ENCODE measurements at places on chromosomes 12 and 14. TPM values are rescaled to one million over a fixed set of nuclear protein-coding genes. Genes with fewer than 3 reads are reported as not detected.

Gene PTPN6
- total RNA-seq = not detected

Gene SERPINA10
- not detected for total RNA-seq

Gene ASPG
- 1.3 TPM for total RNA-seq

Gene MTRFR
- total RNA-seq = 6.9 TPM

Gene CHD8
- total RNA-seq = 32.6 TPM

Gene B4GALNT3
- total RNA-seq = 1.2 TPM

Gene TDP1
- total RNA-seq = 11.7 TPM

Gene SLC4A8
- not detected for total RNA-seq

Gene OR6S1
- not detected for total RNA-seq

Gene LMO3
- not detected for total RNA-seq

Gene P2RX2
- total RNA-seq = not detected

Gene CLEC4C
- total RNA-seq = not detected

Gene RESF1
- total RNA-seq = 15.7 TPM

Gene CCDC196
- not detected for total RNA-seq

Gene MAP3K9
- 5.4 TPM for total RNA-seq

Gene PRB3
- not detected for total RNA-seq

Gene TMEM229B
- 62.3 TPM for total RNA-seq

Gene MSI1
- 0.85 TPM for total RNA-seq

Gene TCL1B
- total RNA-seq = not detected

Gene TMEM52B
- total RNA-seq = 0.08 TPM

Gene LHX5
- total RNA-seq = not detected

Gene BICDL1
- 7.7 TPM for total RNA-seq

Gene OR5AU1
- not detected for total RNA-seq

Gene SLC39A5
- total RNA-seq = not detected
